ENCODE measurements at places on chromosomes 3 and 15.

DNA sequence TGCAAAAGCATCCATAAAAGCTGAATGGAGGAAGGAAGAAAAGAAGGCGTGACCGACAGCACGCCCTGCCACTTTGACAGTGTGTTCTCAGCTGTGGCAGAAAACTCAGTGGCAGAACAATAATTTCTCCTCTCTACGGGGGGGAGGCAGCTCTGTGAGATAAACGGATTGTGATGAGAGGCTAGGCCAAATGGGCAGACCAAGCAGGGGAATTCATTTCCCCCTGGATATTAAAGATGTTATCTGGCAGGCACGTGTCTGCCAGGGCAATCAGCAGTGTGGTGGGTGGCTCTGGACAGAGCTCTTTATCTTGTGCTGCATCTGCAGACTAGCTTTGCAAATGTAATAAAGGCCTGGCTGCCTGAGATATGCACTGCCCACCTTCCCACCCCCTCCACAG is 1.9 kb upstream of the RMDN3 start:
- no peak for DNase-seq

GRCh38 chr15:69797051-69797595 is 300.6 kb downstream of the TLE3 start:
- no peak for DNase-seq

DNA sequence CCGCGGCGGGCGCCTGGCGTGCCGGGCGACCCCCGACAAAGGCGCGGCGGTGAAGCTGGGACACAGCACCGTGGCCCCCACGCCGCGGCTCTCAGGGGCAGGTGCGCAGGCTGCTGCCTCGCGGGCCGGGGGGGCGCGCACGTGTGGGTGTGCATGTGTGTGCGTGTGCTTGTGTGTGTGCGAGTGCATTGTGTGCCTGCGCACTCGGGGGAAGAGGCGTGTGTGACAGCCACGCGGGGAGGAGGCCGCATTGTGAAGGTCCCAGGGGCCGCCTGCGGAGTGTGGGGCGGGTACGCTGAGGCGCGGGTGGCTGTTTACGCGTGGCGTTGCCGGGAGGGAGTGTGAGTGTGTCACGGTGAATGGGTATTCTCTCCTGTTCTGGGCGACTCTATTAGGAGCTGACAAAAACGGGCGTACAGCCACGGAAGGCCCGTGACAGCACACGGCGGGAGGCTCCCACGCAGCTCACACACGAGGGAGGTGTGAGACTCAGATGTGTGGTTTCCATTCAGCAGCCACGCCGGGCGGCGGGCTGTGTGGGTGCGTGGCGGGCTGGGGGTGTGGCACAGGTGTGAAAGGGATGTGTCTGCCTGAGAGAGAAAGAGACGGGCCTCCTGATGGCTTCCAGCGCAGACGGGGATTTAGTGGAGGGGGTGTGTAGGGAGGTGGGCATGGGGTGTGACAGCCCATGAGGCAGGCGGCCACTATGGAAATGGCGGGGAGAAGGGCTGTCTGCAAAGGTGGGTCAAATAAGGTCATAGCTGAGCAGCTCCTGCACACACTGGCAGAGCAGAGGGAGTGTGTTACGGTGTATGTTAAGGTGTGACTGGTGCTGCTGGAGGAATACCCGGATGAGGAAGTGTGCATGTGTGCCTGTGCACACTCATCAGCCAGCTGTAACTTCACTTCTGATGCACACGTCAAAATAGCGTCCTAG is 750 bp downstream of the PODXL2 start:
- no peak for DNase-seq

DNA sequence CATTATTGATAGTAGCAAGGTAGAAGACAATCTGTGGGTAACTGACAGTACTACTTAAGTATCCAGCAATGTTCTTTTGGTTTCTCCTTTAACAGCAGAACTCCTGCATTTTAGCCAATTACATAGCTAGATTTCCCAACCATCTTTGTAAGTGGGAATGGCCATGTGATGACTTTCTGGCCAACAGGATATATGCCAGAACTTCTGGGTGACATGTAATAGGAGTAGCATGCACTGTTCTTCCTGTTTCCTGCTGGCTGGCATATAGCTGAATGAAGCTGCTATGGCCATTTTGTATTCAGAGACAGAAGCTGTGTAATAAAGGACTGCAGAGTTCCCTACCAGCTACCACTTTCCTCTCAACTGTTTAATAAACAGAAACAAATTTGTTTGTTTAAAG is 18.0 kb downstream of the SPICE1 start:
- DNase-seq = no peak

- DNase-seq = no peak
Measured at GRCh38 chr3:103601666-103602065, 1166.9 kb downstream of the ZPLD1 start.

All from neural crest cell (in vitro differentiated cells).